COR-L47 (cell line): ENCODE measurements at places on chromosomes 5 and 9.
A peak's percentile ranks its signal among the peaks of the same experiment; 100 is the strongest.

- no peak for DNase-seq
Measured at GRCh38 chr9:135502873-135503321, 2.4 kb downstream of the MRPS2 start.

- DNase-seq = no peak
Measured at GRCh38 chr5:92163906-92164305, 780.8 kb upstream of the ARRDC3 start.

DNA sequence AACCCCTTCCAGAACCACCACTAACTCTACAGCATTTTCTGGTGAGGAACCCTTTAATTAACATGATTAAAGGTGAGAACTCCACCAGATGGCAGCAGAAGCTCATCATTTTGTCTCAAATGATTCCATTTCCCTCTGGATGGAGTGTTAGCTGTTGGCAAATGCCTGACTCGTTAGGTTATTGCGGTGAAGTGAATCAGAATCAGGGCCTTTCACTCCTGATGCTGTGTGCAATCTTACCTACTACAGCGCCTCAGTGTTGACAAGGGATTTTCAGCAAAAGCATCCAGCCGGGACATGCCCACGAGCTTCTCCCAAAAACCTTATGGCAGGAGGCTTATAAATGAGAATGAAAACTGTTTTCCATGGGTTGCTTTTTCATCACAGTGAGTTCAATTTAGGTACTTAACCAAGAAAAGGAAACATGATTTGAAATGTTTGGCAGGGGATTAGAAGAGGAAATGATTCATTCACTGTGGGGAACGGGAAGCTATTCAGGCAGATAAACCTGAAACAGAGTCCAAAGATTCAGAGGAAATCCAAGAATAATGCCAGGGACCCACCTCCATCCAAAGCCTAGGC is 48.0 kb upstream of the CAST start:
- DNase-seq = peak; percentile 61

DNA sequence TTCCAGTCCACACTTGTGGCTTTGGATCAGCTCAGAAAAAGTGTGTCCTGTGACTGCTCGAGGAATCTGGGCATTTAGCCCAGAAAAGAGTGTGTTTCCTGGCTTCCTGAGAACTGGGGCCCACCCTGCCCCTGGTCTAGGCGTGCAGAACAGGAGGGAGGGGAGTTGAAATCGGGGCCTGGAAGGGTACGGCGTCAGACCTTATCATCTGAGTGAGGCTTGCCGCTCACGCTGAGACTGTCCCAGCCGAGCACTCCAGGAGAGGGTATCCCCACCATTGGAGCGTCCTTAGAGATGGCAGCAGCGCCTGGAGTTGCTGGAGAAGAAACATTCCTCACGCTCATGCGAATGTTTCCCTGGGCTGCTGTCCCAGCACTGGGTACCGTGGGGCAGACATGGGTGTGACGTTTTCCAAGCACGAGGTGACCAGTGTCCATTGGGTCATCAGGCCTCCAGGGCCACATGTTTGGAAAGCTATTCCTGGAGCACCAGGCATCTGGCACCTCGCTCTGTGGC is 22.5 kb downstream of the NEK6 start:
- no peak for DNase-seq

DNA sequence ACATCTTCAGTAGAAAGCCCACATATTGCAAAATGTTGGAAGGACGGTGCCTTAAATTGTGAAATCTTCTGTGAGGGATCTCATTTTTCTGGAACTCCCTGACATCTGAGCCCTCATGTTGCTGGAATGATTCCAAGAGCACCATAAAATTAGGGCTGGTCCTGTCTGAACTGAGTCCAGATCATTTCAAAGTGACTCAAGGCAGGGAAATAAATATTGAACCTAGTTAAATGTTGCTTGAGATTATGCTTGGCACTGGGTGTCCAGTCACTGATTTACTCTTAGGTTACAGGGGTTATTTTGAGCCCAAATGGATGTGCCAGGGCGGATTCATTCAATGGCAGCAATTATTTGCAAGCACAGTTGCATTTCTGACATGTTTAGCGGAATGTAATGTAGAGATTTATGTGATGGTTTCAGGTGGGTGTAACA is 437.0 kb downstream of the PIK3R1 start:
- DNase-seq = no peak

- peak; percentile 57 for DNase-seq
Measured at GRCh38 chr5:72328172-72328571, 8.0 kb downstream of the PTCD2 start.

- peak; percentile 96 for DNase-seq
Measured at GRCh38 chr9:134304690-134305089, 21.6 kb upstream of the RXRA start.
